Fibroblast of gingiva (primary cell): ENCODE measurements at places on chromosomes 3 and 15.

DNA sequence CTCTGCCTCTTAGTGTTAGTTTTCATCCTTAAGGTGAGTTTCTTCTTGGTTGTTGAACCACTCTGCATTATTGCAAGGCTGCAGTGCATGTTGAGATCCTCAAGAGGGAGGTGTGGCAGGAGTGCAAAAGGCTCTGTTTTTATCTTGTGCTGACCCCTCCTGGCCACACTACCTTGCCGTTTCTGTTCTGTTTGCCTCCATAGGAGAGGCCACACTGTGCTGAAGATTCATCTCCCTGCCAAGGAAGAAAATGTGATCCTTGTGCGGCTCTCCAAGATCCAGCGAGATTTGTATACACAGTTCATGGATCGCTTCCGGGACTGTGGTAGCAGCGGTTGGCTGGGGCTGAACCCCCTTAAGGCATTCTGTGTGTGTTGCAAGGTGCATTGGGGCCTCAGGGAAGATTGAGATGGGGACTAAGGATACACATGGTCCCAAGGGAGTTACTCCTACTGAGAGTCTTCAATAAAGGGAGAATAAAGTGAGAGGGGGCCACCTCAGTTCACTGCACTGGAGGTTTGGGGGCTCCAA, 33.0 kb upstream of the TEX264 start:
- DNase-seq, result peak; percentile 63

DNA sequence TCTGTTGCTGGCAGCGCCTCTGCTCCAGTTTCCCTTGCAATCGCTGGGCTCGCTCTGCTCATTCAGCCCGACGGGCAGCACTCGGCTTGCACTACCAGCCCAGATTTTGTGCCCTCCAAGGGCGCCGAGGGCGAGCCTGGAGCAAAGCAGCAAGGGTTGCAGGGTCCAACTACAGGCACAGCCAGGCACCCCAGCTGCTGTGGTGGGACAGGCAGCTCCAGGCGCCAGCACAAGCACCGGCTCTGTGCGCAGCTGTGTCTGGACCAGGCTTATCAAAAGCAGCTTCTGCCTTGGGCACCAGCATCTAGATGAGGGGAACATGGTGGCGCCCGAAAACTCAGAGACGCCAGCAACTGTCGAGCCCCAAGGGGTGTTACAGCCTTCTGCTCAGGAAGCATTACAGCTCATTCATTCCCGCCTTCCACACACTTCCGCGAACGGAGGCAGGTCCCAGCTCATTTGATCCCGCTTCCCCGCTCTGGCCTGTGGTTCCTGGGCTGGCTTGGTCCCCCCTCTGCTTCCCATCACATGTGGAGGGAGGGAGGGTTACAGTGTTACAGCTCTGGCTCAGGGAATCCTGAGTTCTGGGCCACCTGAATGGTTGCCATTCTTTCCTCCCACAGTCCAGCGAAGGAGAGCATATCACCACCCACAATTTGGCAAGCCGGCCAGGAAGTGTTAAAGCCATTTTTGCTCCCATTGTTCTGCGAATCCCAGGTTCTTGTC, 409.9 kb upstream of the ALCAM start:
- no peak for DNase-seq

DNA sequence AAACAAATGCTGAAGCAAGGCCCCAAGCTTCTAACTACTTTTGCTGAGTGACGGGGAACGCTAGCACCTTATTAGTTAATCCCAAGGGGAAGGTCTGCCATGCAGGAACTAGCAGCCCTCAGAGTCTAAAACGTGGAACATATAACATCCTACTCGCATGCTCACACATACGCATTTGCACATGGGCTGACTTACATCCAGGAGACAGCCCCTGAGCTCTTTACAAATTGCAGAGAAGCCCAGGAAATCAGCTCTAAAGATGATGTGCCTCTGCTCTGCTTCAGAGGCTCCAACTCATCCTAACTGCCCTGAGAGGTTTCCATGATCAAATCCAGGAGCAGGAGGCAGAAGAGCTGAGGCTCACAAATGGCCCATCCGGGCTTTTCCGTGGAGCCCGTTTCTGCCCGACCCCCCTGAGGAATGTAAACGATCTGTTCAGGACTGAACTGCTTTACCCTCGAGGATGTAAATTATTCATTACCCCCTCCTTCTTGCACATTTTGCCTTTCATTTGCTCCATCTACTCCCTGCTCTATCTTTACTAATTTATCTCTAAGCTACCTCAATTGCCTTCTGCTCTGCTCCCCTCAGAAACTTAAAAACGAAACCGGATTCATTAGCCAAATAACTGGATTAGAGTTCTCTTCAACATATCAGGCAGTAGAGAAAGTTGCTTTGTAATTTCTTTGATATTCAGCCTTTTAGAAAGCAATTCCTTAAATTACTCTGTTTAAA, 141.9 kb upstream of the CCDC54 start:
- DNase-seq, result no peak

DNA sequence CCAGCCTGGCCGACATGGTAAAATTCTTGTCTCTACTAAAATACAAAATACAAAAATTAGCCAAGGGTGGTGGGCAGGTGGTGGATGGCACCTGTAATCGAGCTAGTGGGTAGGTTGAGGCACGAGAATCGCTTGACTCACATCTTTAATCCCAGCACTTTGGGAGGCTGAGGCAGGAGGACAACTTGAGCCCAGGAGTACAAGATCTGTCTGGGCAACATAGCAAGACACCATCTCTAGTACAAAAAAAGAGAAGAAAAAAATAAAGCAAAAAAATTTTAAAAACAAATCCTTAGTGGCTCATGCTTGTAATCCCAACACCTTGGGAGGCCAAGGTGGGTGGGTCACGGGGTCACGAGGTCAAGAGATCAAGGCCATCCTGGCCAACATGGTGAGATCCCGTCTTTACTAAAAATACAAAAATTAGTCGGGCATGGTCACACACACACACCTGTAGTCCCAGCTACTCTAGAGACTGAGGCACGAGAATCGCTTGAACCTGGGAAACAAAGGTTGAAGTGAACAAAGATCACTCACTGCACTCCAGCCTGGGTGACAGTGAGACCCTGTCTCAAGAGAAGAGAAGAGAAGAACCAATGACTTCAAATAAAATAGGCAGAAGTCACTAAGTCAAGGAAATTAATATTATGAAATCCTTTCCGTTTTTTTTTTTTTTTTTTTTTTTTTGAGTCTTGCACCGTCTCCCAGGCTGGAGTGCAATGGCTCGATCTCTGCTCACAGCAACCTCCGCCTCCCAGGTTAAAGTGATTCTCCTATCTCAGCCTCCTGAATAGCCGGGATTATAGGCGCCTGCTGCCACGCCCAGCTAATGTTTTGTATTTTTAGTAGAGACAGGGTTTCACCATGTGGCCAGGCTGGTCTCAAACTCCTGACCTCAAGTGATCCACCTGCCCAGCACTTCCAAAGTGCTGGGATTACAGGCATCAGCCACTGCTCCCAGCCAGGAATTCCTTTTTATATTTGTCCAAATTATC, 4.9 kb downstream of the RHOA start:
- DNase-seq, result no peak

GRCh38 chr3:46542801-46543201, 23.3 kb downstream of the LRRC2 start:
- no peak for DNase-seq

GRCh38 chr3:171640520-171641412, 169.5 kb downstream of the PLD1 start:
- peak; percentile 6 for DNase-seq

- peak; percentile 56 for DNase-seq
Observed at GRCh38 chr15:68930268-68931022, at the start of gene SPESP1. TSS of gene SPESP1 (plus strand) at chr15:68930525. CDS start at chr15:68930654, 129 bp downstream.

DNA sequence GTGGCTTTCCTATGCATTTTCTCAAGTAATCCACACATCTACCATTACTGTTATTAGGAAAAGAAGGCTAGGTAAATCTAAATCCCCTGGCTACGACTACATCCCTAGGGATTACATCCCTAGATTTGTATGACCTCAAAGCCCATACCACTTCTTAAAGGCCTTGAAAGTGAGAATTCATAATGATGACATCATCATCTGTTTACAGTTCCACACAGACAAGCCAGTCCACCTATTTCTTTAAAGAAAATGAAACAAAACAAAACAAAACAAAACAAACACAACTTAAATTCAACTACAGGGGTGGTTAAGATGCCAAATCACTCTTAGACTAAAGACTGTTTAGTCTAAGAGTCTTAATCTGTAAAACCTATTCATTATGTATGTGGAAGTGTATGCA, 5.7 kb downstream of the WDR72 start:
- DNase-seq, result no peak

GRCh38 chr3:130601442-130601971, 84.5 kb downstream of the COL6A6 start:
- no peak for DNase-seq

DNA sequence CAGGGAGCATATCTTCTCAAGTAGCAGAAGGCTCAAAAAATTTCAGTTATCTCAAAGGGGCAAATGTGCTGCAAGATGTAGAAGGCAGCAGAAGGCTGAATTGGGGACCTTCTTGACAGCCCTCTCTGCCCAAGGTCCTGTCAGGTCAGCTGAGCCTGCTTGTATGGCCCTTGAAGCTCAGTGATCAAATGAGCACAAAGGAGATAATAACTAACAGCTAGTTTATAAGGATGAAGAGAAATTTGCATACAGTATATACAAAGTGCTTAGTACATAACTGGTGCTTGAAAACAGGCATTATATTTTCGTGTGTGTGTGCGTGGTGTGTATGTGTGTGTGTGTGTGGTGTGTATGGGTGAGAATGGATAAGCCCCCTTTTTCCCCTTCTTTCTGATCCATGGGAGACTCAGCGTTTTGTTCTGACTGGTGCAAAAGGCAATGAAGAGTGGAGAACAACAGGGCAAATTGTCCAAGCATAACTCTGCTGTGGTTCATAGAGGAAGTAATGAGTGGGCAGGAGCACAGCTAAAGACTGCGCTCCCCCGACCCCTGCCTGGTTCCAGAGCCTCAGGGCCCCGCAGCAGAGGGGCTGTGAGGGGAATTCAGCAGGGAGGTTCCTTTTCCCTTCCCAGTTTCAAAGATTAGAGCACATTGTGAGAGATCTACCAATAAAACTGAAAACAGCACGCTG, 356.8 kb upstream of the NR2F2 start:
- DNase-seq, result no peak

- DNase-seq, result no peak
Observed at GRCh38 chr3:45583021-45583851, 11.3 kb upstream of the LIMD1 start.

- peak; percentile 10 for DNase-seq
Observed at GRCh38 chr3:108180194-108180593, 42.0 kb downstream of the IFT57 start.

DNA sequence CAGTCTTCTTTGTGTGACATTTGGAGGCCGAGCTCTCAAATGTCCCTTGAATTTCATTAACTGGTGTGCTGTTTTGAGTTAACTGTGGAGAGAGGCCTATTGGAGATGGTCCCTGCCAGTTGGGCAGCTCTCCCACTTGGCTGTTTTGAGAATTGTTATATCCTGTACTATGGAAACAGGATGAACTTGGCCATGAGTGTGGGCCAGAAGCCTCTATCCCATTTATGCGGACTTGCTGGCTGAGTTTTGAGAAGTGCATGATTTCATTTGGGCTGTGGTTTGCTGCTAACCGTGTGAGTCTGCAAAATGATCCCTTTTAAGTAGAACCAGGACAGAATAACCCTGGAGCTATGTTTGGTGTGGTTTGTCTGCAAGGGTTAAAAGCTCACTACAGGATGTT, 366.0 kb downstream of the PTPRG start:
- DNase-seq, result peak; percentile 99

DNA sequence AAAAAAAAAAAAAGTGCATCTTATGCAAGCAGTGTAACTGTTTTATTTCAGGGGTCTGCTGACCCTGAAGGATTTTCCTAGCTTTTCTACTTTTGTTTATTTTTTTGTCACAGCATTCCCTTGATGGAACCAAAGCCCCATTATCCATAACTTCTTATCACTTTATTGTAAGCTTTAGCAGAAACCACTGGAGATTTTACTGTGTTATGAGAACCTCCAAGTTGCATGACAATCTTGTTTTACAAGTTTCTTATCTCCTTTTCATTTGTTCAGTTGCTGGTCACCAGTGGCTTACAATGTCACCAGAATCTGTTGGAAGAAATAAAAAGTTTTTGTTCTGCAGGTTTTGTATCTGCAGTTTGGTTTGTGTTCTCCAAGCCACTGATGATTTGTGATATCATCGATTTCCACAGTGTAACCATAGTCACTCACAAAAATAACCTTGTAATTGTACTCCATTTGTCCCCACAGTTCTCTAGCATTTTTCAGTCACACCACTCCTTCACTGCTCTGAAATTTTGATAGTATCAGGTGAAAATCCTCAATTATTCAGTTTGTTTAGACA, 660.0 kb downstream of the RBMS3 start:
- DNase-seq, result no peak

DNA sequence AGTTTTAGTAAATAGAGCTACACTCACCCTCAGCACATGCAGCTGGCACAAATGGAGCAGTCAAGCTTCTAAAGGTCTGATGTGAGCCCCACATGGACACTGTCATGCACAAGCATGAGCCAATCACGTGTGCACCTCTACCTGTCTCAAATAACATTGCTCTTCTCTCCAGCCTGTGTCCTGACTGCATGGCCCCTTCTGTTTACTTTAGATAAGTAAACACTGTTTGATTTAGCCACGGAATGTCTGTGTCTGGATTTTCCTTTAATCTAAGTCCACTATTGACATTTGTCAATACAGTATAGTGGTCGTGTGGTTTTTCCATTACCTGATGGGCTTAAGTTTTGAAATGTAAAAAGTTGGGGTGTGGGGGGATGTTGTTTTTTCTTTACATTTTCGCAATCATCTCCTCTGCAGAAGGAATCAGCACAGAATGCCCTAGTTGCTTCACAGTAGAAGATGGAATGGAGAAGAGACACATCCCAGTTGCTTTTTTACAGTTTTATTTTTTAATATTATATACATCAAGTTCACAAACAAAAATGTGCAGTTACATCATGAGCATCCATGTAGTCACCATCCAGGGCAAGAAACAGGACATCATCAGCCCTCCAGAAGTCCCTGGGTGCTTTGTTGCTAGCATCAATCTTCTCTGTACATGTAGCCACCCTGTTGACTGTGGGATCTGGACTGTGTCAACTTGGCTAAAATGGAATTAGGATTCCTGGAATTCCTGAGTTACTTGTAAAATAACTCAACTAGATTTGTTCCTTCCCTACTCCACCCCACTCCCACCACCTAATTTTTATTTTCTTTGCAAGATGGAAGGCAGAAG, 146.1 kb downstream of the UACA start:
- DNase-seq, result no peak

GRCh38 chr15:89328398-89329254, 6.0 kb downstream of the POLG start:
- no peak for DNase-seq

DNA sequence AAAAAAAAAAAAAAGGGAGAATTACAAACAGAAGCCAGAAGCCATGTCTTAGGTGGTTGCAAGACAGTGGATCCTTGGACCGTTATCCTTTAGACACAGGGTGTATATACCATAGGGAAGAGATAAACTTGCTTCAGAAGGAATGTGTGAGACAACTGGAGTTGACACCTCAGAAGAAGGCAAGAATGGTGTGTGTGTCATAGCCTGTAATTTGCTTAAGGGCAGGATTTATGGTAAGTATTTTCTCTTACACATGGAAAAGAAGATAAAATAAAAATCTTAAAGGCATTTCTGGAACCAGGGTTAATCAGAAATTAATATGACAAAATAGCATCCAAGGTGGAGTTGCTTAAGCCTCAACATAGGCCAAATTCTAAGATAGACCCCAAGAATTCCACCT, 19.3 kb upstream of the DNAJC19 start:
- DNase-seq, result no peak
